ENCODE measurements at places on chromosomes 3 and 15.

DNA sequence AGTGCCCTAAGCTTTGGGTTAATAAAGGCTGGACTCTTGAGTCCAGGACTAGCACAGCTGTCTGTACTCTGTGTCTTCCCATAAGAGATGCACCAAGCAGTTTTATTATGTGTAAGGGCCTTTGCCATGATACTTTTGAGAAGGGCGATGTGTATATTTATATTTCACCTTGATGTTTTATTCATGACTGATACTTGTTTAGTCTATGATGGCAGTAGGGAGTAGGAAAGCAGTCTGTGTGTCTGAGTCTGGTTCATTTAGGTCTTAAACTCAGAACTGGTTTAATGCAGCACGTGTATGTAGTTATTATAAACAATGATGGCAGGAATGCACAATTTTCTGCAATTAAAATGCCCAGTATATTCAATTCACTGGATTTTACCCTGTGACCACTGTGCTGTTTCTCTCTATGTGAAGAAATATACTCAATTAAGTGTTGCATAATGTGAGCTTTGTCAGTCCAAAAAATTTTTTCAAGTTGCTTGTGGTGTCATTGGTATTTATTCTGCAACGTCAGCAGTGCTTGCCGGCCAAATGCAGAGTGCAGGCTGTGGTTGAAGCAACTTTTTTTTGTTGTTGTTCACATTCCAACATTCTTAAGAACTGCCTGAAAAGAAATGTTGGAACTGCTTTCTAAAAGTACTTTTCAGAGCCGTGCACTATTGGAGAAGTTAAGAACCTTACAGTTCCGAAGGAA is 423.7 kb upstream of the SEMA6D start:
- DNase-seq = peak; percentile 48

GRCh38 chr15:68582236-68582635 is 3.4 kb downstream of the CORO2B start:
- DNase-seq = no peak

DNA sequence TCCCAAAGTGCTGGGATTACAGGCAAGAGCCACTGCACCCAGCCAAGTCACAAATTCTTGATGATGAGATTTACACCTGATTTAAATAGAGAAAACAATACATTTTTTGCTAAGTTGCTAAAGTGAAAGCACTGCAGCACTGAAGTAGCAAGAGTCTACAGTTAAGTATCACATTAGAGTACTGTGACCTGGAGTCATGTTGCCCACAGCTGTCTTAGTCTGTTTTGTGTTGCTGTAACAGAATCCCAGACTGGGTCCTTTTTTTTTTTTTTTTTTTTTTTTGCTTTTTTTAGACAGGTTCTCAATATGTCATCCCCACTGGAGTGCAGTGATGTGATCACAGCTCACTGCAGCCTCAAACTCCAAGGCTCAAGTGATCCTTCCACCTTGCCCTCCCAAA is 23.2 kb upstream of the GNB4 start:
- DNase-seq = no peak

- no peak for DNase-seq
Observed at GRCh38 chr15:64754663-64755426, 20.5 kb downstream of the RBPMS2 start.
